ENCODE measurements at places on chromosomes 1 and 21.

- no peak for DNase-seq
Observed at GRCh38 chr1:166933140-166933539, 42.2 kb downstream of the ILDR2 start.

- DNase-seq, result no peak
Observed at GRCh38 chr1:159207774-159208173, 3.1 kb downstream of the ACKR1 start.

- no peak for DNase-seq
Observed at GRCh38 chr1:63843010-63843409, 69.2 kb downstream of the ROR1 start.

DNA sequence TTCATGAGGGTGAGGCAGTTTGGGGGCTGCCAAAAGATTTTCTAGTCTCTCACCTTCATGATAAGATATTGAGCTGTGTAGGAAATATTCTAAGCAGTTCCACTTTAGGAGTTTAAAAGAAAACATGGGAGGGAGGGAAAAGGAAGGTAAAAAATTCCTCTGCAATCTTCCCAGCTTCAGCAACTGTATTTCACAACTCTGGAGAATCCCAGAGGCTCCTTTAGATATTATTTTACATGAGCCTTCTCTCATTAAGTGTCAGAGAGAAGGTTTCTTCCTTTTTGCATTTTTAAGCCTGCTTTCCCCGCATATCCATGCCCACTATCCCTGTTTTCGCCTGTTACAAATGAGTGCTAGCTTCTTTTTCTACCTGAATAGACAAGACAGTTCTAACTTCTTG is 289.4 kb downstream of the CHRM3 start:
- DNase-seq, result no peak

GRCh38 chr1:165869343-165869742 is 41.9 kb downstream of the UCK2 start:
- no peak for DNase-seq

DNA sequence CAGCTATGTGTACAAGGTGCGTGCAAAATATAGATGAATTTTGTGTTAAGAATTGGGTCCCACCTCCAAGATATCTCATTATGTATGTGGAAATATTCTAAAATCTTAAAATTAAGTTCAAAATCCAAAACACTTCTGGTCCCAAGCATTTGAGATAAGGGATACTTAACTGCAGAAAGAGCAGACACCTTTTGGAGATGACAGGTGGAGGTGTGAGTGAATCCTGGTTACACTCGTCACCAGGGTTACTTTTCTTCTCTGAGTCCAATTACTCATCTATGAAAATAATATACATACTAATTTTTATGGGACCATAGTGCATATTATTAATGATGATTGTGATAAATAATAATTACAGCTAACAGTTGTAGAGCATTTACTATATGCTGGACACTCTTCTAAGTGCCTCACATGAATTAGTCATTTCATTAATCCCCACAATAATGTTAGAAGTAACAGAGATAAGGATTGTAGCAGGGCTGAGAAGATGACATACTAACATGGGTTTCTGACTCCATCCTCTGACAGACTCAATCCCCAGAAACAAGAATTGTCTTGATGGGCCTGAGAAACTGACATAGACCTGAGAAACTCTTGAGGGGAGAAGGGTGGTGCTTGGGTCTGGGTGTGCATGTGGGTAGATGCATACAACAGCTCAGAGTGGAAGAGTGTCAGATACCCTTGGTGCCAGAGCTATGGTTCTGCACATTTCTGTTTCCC is 8.3 kb upstream of the FASLG start:
- no peak for DNase-seq

DNA sequence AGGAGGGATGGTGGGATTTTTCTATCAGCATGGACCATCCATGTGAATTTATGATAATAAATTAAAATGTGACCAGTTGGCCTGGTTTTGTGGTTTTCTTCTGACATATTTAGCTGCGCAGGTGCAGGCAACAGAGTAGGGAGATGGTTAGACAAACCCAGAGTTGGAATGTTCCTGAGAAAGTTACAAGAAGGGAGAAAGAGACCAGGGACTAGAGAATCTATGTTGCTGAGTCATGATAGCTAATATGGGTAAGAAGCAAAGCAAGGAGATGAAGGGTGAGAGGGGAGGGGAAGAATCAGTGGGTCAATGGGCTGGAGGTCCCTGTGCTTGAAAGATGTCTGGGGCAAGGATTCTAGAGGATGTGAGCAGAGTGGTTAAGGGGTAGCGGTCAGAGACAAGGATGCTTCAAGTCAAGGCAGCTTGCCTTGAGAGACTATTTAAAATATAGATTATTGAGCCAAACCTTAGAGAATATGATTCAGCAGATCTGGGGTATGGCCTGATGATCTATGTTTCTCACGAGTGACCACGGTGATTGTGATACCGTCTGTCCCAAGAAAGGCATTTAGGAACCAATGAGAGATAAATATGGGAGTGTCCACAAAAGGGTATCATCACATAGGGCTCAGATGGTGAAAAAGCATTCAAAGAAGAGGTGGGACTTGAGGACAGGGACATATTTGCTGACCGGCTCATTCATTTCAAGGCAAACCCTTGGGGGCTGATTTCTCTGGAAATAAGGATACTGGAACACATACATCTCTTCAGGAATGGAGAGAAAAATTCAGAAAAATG is 219.7 kb upstream of the PLD5 start:
- no peak for DNase-seq

DNA sequence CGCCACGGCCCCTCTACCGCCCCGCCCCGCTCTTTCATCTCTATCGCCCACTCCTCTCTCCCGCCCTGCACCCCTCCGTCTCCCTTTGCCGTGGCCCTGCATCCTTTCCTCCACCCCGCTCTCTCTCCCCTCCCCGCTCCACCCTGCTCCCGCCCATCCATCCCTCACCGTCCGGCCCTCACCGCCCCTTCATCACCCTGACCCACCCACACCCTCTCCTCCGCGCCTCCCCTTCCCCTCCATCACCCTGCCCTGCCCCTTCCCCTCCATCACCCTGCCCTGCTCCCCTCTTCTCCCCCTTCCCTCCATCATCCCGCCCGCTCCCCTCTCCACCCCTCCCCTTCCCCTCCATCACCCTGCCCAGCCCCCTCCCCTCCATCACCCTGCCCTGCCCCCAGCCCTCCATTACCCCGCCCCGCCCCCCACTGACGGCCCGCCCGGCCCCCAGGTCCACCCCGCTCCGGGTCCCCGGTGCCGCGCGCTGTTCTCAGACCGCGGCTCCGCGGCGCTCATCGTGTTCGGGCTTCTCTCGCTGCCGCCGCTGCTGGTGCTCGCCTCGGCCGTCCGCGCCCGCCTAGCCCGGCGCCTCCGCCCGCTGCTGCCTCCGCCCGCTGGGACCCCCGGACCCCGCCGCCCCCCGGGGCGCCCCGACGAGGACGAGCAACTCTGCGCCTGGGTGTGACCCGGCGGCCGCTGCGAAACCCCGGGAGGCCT is 6.2 kb upstream of the ANKRD65 start:
- no peak for DNase-seq

GRCh38 chr1:10794724-10795275 is 1.6 kb downstream of the CASZ1 start:
- DNase-seq, result no peak

DNA sequence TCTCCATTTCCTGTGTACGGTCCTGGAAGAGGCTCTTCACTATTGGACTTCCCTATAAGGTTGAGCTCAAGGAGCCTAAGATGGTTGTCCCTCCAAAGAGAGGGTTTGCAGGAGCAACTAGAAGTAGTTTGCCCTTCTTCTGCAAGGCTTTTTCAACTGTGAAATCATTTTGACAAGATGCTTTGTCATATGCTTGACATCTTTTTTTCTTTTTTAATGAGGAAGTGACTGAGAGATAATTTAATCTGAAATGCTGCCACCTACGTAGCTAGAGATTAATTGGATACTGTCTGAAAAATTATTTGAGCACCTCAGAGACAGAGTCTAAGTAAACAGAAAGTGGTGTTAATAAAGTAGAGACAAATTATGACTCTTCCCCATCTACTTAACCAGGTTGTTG is 97.0 kb downstream of the CHRM3 start:
- no peak for DNase-seq

GRCh38 chr1:180283098-180283497 is 53.0 kb downstream of the LHX4 start:
- DNase-seq, result no peak

- no peak for DNase-seq
Observed at GRCh38 chr1:232468249-232468648, 161.7 kb downstream of the SIPA1L2 start.

- no peak for DNase-seq
Observed at GRCh38 chr1:8461351-8462110, 143.6 kb downstream of the SLC45A1 start.

GRCh38 chr1:12618965-12619791 is 1.2 kb upstream of the DHRS3 start:
- DNase-seq, result peak; percentile 53

- no peak for DNase-seq
Observed at GRCh38 chr1:148264374-148265276, 112.5 kb upstream of the NBPF11 start.

DNA sequence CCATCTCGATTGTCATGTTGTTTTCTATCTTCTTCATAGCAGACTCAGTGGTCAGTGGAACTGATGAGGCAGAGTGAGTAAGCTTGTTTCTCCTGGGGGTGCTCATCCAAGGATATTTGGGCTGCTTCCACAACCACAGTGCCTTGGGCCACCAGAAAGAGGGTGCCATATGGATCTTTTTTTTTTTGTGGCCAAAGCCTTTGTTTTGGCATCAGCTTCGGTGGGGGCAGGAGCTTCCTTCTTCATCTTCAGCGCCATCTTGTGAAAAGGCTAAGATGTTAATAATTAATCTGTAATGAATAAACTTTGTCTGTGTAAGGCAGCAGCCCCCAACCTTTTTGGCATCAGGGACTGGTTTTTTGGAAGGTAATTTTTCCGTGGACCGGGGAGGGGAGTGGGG is 6.6 kb upstream of the PLPP3 start:
- no peak for DNase-seq

DNA sequence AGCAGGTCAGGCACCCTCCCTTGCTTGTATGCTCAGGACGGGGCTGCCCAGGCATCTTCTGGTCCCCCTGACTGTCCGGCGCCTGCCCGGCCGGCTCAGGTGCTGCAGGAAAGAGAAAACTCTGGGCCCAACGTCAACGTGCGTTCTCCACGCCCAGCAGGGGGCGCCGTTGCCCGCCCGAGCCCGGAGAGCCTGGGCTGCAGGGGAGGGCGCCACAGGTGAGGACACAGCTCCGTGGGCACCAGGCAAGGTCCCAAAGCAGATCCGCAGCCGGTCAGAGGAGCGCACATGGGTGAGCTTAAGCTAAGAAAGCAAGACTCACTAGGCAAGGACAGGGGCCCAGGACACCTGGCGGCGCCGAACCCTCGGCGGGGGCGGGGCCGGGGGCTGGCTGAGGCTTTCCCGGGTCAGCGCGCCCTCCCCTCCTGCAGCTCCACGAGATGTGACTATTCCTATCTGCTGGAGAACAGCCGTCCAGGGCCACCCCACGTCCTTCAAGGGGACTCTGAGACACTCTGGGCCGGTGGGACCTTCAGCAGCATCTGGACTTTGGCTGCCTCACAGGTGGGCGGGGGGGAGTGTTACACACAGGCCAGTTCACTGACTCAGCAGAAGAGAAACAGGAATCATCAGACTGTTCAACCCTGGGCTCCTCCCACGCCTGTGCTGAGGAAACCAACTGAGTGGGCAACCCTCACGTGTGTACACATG is 29.3 kb downstream of the KRTAP10-1 start:
- DNase-seq, result peak; percentile 74

DNA sequence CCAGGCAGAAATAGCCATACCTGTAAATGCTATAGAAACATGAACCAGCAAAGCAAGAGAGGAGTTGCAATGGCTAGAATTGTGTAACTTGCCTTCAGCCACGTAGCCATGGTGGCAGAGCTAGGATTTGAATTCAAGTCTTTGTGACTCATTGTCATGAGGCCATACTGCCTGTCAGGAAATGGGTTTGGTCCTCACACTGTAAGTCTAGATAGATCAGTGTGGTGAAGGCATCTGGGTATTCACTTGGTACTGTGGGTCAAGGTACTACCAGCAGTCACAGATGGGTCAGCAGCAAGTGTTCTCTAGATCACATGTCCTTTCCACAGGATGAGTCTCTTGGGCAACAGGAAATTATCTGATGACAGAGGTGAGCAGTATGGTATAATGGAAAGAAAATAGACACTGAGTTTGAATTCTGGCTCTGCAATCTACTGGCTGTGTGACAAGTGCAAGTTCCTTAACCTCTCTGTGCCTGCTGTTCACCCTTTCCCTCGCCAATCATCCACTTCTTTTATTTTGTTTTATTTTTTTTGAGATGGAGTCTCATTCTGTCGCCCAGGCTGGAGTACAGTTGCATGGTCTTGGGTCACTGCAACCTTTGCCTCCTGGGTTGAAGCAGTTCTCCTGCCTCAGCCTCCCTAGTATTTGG is 36.9 kb downstream of the FGGY start:
- DNase-seq, result no peak

- DNase-seq, result no peak
Observed at GRCh38 chr1:15309687-15310086, 62.7 kb downstream of the FHAD1 start.

DNA sequence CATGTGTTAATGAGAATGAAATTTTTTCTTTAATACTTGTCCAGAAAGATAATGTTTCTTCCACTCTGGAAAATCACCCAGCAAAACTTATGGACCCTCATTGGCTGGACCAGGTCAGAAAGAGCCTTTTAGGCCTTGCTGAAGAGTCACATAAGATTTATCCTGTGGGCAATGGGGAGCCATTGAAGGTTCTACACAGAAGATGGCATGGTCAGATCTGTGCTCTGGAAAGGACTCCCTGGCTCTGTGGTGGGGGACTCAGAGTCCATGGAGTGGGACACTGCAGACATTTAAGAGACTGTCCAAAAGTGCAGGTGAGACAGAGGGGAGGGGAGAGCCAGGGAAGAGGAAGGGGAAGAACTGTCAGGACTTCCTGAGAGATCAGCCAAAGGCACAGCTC is 66.4 kb downstream of the DHRS3 start:
- DNase-seq, result no peak

DNA sequence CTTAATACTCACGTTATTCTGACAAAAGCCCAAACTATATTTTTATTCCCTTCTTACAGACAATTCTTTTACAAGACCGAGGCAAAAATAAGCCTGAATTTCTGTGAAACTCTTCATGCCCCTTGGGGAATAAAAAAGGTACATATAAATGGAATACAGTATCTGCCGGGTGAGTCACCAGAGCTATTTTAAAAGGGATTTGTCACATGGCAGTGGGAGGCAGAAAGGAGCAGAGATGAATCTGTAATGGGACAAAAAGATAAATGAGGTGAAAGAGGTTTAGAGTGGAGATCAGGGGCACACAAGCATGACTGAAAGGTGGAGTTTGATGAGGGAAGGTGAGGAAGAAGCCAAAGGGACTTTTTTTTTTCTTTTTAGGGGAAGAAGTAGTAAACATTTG is 8.8 kb downstream of the XCL1 start:
- DNase-seq, result no peak

DNA sequence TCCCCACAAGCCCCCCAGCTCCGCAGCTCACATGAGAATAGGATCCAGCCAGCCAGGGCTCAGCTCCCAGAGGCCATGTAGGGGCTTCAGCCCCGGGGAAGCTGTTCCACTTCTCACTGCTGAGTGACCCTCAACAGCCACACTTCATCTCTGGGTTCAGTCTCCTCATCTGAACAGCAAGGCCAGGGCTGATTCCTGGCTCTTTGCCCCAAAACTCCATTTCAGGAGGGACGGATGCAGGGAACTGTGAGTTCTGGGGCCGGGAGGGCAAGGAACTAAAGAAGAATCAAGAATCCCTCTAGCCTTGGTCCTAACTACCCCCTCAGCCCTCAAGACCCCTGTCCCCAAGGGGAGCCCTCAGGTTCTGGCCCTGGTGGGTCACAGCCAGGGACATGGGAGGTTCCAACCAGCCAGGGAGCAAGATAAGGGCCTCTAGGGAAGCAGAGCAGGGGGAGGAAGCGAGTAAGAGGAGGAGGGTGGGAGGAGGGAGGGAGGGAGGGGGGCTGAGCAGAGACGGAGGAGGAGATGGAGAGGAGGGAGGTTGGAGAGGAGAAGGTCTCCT is 13.1 kb downstream of the SDC3 start:
- DNase-seq, result no peak
